ENCODE measurements at places on chromosomes 3 and 15.

- DNase-seq, result no peak
These were observed 44.6 kb downstream of the WDR49 start for GRCh38 chr3:167609156-167609555.

GRCh38 chr3:155242342-155242741 lies 51.1 kb downstream of the STRIT1 start:
- no peak for DNase-seq

DNA sequence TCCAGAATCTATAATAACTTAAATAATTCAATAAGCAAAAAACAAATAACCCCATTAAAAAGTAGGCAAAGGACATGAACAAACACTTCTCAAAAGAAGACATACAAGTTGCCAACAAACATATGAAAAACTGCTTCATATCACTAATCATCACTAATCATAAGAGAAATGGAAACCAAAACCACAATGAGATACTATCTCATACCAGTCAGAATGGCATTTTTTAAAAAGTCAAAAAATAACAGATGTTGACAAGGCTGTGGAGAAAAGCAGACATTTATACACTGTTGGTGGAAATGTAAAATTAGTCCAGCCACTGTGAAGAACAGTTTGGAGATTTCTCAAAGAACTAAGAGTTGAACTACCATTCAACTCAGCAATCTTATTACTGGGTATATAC lies 19.5 kb upstream of the ZMAT3 start:
- DNase-seq, result no peak

DNA sequence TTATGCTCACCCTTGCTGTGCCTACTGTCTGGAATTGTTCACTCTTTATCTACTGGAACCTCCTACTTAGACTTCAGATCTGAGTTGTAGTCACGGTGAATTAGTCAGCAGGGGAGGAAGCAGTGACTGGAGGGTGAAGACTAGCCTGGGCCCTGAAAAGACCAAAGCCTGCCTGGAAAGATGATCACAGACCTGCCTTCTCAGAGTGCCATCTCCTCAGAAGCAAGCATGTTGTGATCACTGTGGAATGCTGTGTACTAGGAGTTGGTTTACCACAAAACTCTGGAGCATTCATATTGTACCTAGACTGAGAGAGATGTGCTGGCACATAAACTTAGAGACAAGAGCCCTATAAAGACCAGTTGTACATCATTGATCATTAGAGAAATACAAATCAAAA lies 100.7 kb upstream of the SCN10A start:
- DNase-seq, result no peak

GRCh38 chr3:14768182-14768790 lies 50.5 kb upstream of the FGD5 start:
- no peak for DNase-seq

- DNase-seq, result no peak
These were observed 3.3 kb downstream of the LRRK1 start for GRCh38 chr15:100922192-100923040.

DNA sequence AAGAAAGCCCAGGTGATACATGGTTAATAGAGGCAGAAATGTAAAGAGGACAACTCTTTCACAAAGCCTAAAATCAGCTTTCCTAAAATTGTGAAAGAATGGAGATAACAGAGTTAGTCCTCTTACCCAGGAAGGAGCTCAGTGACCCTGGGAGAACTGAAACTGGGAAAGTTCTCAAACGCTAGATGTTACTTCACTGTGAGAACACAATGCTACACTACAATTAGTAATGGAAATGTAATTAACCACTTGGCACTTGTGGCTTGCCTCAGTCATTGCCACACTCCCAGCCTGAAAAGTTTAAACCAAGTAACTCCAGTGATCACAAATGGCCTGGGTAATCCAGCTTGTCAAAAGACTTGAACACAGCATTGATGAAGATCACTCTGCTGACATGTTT lies 102.7 kb upstream of the FGF7 start:
- DNase-seq, result no peak

DNA sequence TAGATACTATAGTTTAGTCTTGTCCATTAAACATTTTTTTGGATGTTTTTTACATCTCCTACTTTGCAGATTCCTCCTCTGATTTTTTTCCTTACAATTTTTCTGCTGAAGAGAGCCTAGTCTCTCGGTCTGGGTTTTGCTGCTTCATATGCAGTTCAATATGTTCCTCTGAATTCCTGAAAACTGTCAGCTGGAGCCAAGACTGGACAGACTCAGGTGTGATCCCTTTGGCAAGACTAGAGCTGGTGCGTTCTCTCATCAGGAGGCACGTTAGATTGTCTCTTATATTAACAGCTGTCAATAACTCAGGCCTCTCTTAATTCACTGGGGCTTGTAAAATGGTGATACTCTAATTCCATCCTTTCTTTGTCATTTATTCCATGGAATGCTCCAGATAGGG lies 13.4 kb upstream of the GHRL start:
- DNase-seq, result no peak

- DNase-seq, result no peak
These were observed 7.0 kb upstream of the BMF start for GRCh38 chr15:40115670-40116093.

DNA sequence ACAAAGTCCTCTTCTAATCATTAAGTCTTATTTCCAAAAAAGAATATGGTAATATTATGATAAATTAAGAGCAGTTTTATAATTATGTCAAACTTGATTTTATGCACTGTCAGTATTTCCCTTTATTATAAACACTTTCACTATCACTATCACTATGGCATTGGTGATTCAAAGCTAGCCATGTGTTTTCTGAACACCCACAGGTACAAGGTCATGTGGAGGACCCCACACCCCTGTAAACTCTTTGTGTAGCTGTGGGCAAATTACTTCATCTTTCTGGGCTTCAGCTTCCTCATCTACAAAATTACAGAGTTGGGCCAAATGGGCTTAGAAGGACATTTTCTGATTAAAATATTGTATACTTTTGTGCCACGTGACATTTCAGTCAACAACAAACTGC lies 41.7 kb downstream of the FBXL22 start:
- no peak for DNase-seq

GRCh38 chr3:16548721-16549120 lies 35.2 kb upstream of the RFTN1 start:
- no peak for DNase-seq

- no peak for DNase-seq
These were observed 4.9 kb downstream of the PRRT3 start for GRCh38 chr3:9947025-9947995.
